ENCODE measurements at places on chromosomes 4 and X. TPM values are rescaled to one million over a fixed set of nuclear protein-coding genes. Genes with fewer than 3 reads are reported as not detected.

The F8 gene
- 4.0 TPM for total RNA-seq

The SEC24B gene
- 22.9 TPM for total RNA-seq

The SCFD2 gene
- 5.0 TPM for total RNA-seq

The BDH2 gene
- 9.7 TPM for total RNA-seq

The NHSL2 gene
- total RNA-seq = 0.37 TPM

The PPP2R2C gene
- total RNA-seq = 36.4 TPM

The FRMPD4 gene
- 0.07 TPM for total RNA-seq

The RXFP1 gene
- not detected for total RNA-seq

The DAPP1 gene
- total RNA-seq = not detected

The CTAG1A gene
- not detected for total RNA-seq

Data from A549 treated with Mapracorat at 1 μM for 4 hours (cell line).